GM13977 (cell line): ENCODE measurements at places on chromosomes 4 and X.
A peak's percentile ranks its signal among the peaks of the same experiment; 100 is the strongest.

- no peak for DNase-seq
These were observed 87.3 kb downstream of the CAMK2D start for GRCh38 chr4:113674251-113674650.

DNA sequence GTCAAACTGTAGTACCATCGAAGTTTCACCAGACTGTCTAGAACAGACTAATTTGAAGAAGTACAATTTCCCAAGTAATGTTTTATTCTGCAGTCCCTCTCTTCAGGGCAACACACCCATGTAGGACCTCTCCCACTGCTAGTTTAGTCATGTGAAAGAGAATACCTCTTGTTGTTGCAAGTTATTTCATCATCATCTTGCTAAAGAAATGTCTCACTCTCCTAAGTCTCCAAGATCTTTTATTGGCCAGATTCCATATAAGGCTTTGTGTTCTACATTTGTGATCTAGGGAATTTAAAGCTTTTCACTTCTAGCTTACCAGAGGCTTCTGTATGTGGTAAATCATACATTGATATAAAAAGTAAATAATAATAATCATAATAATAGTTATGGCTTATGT lies 745.3 kb upstream of the MAGEB2 start:
- no peak for DNase-seq

GRCh38 chr4:116469582-116469981 lies 615.8 kb downstream of the TRAM1L1 start:
- no peak for DNase-seq

DNA sequence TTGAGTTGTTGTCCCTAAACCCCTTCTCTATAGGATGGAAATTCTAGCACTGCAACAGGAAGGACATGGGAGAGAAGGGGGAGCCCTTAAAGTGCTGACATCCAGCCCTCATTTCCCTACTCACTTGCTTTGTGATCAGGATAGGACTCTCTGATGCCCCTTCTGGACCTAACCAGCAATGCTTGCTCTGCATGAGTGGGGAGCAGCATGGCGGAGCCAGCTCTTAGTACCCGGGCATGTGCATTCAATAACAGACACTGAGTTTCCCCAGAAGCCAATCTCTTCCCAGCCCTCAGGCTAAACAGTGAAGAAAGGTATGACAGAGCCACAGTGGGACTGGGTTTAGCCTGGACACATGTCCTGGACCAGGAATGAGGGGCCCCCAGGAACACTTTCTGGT lies 14.0 kb downstream of the SOD3 start:
- no peak for DNase-seq

DNA sequence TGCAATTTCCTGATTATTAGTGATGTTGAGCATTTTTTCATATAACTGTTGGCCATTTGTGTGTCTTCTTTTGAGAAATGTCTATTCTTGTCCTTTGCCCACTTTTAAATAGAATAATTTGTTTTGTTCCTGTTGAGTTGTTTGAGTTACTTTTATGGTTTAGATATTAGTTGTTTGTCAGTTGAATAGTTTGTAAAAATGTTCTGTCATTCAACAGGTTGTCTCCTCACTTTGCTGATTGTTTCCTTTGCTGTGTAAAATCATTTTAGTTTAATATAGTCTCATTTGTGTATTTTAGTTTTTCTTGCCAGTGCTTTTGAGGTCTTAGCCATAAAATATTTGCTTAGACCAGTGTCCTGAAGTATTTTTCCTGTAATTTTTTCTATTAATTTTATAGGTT lies 181.8 kb upstream of the GLRA2 start:
- DNase-seq: no peak

- DNase-seq: no peak
These were observed 52.8 kb upstream of the SRPX start for GRCh38 chrX:38273453-38273852.

DNA sequence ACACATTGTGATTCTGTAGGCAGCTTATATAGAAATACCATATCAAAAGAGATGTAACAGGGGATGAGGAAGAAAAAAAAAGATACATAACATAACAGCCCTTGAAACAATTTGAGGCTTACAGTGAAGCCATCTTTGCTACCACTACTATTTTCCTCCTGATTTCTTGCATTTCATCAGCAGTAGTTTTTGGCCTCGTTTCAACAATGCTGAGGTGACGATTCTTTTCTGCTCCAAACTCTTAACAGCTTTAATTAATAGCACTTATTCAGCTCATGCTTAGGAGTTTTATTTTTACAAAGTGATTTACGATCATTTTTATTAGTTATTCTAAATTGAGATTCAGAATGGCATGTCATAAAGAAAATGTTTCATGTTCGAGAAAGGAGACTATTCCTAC lies 163.2 kb downstream of the DCK start:
- DNase-seq: no peak

DNA sequence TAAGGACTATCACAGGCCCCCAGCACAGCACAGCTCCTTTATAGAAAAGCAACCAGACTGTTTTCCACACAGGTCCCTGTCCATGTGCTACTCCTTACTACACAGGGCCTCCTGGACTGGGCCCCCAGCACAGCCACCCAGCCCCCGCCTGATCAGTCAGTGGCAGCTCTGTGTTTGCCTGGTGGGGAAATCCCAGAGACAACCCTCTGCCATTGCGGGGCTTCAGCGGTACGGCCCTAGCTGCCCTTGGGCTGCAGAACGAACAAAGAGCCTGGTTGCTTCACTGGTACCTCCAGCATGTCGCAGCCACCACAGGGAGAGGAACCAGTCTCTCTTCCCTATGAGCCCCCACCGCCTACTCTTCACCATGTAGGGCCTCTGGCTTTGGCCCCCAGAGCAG lies 30.7 kb downstream of the CBR4 start:
- DNase-seq: no peak

GRCh38 chr4:150970685-150971151 lies 44.4 kb downstream of the LRBA start:
- DNase-seq: peak; percentile 45

- DNase-seq: no peak
These were observed 1142.2 kb downstream of the C4orf33 start for GRCh38 chr4:130238121-130238520.

- no peak for DNase-seq
These were observed 71.8 kb downstream of the C4orf46 start for GRCh38 chr4:158599765-158600498.

DNA sequence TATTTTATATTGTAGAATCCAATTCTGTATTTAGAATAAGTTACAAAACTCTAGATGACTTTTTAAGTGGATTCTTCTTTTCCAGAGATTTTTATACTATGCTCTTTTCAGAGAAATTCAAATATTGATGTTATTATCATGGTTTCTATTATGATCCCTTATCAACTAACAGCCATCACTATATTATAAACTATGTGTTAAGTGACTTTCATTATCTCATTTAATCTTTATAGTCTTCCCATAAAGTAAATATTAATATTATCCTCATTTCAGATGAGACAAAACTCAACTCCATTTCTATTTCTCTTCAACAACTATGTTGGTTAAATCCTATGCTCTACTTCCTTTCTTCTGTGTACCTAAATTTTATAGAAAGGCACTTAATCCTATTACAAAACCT lies 132.6 kb downstream of the ANKRD50 start:
- DNase-seq: no peak

GRCh38 chr4:89230271-89230670 lies 77.3 kb downstream of the GPRIN3 start:
- DNase-seq: no peak

GRCh38 chrX:105051364-105051763 lies 169.1 kb downstream of the TEX13A start:
- DNase-seq: no peak

- no peak for DNase-seq
These were observed 163.6 kb downstream of the SPRY1 start for GRCh38 chr4:123559955-123560871.

GRCh38 chr4:184103527-184104264 lies 114.0 kb downstream of the ENPP6 start:
- DNase-seq: no peak
